ENCODE measurements at places on chromosomes 2 and 18.

- no peak for DNase-seq
Observed at GRCh38 chr2:102619414-102620319, at the start of gene SLC9A2. Gene SLC9A2, plus strand, starts transcription at chr2:102619553. Its CDS starts 296 bp downstream, at chr2:102619849.

DNA sequence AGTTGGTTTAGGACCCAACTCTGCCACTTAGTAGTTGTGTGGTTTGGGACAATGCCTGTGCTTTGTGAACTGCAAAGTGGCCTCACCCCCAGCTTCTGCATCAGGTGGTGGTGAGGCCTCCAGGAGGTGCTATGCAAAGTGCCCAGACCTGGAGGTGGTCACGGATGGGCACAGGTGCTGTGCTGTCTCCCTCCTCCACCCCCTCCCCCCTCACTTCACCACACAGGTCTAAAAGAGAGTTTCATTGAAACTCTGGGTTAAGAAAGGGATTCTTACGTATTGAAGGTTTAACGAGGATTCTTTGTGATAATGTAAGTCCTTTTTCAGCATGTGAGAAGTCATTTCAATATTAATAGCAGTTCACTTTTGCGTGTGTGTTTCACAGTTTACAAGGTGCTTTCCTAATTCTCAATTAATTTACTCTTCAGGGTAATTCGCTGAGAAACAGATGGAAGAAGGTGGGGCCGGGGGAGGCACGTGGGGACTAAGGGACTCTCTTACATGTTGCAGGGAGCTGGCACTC lies 369.9 kb downstream of the LPIN1 start:
- DNase-seq, result no peak

DNA sequence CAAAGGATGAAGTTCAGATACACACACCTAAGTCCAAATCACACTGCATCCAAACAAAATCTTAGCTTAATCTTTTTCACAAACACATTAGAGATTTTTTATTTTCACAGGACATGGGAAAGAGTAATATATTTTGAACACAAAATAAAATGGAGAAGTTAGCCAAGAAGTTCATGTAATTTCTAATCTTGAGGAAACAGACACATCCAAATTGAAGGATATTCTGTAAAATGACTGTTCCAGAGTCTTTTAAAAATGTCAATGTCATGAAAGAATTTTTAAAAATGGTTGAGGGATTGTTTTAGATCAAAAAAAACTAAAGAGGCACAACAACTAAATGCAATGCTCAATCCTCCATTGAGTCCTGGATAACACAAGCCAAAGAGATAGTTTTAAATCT lies 12.4 kb upstream of the RAPGEF4 start:
- DNase-seq, result no peak

DNA sequence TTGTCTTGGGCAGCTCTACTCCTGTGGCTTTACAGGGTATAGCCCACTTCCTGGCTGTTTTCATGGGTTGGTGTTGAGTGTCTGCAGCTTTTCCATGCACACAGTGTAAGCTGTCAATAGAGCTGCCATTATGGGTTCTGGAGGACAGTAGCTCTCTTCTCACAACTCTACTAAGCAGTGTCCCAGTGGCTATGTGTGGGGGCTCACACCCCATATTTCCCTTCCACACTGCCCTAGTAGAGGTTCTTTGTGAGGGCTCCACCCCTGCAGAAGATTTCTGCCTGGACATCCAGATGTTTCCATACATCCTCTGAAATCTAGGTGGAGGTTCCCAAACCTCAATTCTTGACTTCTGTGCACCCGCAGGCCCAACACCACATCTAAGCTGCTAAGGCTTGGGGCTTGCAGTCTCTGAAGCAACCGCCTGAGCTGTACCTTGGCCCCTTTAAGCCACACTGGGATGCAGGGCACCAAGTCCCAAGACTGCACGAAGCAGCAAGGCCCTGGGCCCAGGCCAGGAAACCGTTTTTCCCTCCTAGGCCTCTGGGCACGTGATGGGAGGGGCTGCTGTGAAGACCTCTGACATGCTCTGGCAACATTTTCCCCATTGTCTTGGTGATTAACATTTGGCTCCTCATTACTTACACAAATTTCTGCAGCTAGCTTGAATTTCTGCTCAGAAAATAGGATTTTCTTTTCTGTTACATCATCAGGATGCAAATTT lies 9.4 kb downstream of the ELAC1 start:
- no peak for DNase-seq

DNA sequence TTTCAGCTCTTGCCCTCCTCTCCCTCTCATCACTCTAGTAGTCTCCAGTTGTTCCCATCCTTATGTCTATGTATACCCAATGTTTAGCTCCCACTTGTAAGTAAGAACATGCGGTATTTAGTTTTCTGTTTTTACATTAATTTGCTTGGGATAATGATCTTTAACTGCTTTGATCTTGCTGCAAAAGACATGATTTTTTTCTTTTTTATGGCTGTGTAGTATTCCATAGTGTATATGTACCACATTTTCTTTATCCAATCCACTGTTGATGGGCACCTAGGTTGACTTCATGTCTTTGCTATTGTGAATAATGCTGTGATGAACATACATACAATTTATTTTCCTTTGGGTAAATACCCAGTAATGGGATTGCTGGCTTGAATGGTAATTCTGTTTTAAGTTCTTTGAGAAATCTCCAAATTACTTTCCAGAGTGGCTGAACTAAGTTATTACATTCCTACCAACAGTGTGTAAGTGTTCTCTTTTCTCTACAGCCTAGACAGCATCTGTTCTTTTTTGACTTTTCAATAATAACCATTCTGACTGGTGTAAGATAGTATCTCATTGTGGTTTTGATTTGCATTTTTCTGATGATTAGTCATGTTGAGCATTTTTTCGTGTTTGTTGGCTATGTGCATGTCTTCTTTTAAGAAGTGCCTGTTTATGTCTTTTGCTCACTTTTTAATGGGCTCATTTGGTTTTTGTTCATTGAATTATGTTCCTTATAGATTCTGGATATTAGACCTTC lies 179.6 kb upstream of the SLC39A10 start:
- DNase-seq, result no peak

DNA sequence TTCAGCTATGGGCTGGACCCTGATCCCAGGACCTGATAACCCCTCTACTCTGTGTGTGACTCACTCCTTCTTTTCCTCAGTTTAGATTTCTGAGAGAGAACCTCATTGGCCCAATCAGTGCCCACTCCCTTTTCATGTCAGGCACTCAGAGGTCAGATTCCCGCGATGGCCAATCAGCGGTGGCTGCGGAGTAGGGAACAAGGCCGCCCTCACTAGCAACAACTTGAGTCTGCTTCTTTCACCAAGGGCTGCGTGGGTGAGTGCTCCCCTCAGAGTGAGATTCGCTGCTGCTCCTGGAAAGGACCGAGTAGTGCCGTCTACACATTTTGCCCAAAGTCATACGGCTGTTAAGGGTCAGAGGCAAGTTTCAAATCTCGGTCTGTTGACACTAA lies 34.7 kb downstream of the NPPC start:
- DNase-seq, result no peak

DNA sequence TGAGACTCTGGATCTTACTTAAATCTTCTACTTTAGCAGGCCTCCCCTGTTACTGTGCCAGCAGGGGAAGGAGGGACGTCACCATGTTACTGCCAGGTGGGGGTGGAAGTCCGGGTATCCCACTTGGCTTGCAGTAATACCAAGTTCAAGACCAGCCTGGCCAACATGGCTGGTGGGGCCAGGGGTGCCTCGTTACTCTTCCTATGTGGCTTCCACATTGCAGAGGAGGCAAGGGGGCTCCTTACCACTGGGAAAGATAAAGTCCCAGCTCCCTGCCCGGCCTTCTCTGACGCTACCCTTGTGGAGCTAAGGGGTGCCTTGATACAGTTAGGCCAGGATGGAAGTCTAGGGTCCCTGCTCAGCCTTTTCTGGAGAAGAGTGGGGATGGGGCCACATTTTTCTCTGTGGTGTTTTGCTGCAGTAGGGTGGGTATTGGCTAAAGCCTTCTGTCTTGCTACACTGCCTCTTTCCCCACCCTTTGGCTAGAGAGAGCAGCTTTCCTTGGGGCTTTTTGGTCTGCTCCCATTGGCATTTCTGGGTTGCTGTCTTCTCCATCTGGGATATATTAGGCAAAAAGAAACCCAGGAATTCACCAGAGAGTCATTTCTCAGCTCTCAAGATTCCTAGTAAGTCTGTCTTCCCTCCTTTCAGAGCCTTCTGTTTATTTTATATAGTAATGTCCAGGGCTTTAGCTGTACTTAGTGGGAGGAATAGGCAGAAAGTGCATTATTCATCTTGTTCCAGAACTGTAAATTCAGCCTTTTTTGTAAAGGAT lies 21.9 kb downstream of the ELMOD3 start:
- DNase-seq, result no peak

Data from pons (tissue), 1 donor.